C1 segment of cervical spinal cord (tissue), 14 donors: ENCODE measurements at places on chromosomes 6 and 20.

DNA sequence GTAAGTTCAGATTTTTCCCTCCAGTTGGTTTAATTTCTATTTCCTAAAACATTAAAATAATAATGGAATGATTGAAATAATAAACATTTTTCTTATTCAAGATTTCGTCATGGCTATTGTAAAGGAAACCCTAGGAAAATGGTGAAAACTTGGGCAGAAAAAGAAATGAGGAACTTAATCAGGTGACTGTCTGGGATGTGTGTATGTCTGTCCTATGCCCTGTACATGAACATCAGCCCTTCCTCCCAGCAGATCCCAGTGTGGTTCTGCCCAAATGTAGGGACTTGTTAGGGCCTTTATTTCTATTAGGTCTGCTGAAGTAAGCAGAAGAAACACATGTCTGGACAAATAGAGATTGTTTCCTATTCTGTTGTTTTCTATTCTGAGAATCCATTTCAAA lies 13.1 kb downstream of the RIOK1 start:
- no peak for DNase-seq

DNA sequence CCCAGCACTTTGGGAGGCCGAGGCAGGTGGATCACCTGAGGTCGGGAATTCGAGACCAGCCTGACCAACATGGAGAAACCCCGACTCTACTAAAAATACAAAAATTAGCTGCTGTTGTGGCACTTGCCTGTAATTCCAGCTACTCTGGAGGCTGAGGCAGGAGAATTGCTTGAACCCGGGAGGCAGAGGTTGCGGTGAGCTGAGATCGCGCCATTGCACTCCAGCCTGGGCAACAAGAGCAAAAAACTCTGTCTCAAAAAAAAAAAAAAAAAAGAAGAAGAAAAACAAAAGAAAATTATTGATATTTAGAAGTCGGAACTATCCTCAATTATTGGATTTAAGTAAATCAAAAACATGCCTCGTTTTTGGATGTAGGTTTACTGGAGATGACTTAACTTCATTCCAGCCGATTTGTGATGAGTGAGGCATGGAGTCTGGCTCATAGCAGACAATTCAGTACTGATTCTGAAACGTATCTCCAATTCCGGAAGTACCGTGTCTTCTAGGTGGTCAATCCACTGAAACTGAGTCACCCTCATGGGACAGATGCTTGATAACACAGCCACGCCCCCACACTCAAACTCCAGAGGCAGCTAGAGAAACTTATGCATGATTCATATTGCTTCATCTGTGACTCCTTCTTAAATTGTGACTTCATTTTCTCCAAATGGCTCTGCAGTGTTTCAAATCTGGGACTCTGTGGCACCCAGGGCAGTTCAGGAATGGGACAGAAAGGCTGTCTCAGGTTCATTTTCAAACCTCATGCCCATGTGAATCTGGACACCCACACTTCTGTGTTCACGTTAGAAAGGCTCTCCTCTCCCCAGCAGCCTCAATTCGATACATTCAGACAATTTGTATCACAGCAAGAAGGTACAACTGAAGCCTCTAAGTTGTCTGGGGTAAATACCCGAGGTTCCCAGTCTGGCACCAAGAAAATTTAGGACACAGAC lies 110.4 kb upstream of the ARMC2 start:
- no peak for DNase-seq

DNA sequence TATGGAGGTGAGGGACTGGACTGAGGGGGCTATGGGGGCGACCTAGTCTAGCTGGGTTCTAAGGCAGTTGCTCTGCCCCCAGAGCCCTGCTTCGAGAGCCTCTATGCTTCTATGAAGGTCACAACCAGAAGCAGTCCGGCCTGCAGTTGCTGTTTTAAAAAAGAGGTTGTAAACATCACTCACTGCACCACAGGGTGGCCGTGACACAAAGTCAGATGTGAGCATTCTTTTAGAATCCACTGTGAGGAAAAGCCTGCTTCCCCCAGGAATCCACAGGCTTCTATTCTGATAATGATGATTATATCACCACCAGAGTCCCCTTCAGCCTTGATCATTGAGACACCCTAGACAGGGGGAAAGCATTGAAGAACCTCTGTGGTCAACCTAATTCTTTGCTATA lies 229.7 kb upstream of the AGPAT4 start:
- DNase-seq = no peak

DNA sequence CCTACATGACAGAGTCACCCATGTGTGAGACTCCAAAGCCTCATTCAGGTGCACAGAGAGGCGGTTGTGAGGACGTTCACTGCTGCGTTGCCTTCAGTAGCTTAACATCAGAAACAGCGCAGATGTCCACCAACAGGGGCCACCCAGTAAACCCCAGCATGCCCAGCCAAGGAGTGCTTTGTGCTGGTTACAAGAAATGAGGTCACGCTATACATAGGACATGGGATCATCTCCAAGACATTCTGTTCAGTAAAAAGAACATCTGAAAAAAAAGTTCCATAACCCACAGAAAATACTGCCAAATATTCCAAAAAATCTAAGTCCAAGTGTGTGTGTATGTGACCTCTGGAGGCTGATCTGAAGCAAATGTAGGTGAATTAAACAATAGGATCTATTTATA lies 16.0 kb downstream of the SLC52A3 start:
- DNase-seq = no peak

DNA sequence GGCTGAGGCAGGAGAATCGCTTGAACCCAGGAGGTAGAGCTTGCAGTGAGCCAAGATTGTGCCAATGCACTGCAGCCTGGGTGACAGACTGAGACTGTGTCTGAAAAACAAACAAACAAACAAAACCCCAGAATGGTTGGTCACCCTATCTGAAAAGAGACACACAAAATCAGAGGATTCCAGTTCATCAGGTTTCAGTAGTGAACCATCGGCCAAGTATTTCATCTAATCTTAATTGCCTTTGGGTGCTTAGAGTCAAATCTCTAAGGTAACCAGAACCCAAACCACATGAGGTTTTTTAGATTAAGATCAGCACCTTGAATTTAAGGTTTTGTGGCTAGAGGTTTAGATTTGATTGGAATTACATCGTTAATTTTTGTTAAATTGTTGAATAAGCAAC lies 8.3 kb upstream of the ZBTB2 start:
- DNase-seq = no peak

GRCh38 chr6:166490671-166491500 lies 95.6 kb downstream of the RAMACL start:
- DNase-seq = no peak

DNA sequence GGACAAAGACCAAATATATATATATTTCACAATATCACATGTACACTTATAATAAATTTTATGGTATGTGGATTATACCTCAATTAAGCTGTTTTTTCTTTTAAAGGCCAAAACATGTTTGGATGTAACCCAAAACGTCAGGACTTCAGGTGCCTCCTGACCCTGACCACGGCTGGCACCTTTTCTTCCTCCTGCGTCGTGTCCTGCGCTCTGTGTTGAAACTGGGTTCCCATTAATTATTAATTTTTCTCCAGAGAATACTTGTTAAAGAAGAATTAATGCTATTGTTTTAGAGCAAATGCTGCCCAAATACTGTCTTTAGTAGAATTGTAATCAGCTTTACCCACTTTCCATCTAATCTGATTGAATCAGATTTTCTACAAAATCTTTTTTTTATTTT lies 46.7 kb upstream of the VSX1 start:
- no peak for DNase-seq

GRCh38 chr6:138803331-138803730 lies 7.4 kb downstream of the ECT2L start:
- no peak for DNase-seq

GRCh38 chr20:9334866-9335265 lies 179.5 kb upstream of the LAMP5 start:
- no peak for DNase-seq

- no peak for DNase-seq
These were observed 115.4 kb upstream of the BTN3A2 start for GRCh38 chr6:26249707-26249956.

DNA sequence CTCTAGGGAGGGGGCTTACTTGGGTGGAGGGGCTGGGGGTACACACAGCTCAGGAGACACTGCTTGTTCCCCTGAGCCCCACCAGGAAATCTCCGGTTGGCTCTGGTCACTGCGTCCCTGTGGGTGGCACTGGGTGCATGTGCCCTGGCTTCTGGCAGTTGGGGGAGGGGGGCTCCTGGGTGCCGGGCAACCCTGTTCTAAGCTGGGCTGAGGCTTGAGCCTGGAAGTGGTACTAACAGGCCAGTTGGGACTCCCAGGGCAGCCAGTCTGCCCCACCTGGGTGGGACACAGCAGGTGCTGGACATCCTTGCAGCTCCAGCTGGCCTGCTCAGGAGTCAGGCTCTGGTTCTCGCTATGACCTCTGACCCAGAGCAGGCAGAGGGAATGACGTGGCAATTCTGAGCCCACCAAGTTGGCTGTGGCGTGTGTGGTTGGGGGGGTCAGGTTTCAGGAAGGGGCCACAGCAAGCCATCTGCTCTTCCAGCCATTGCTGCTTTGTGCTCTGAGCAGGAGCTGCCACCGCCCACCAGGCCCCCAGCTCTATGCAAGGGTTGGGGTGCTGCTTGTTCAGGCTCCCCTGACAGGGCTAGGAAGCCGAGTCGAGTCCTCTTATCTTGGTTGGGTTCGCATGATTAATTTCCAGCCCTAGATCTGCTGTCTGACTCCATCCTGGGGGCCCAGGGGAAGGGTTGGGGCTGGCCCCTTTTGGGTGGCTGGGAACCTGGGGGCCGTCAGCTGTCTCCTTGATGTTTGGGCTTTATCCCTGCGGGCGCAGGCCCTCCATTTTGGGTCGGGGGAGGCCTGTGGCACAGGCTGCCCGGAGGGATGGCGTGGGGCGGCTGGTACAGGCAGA lies 590 bp downstream of the C20orf204 start:
- no peak for DNase-seq

DNA sequence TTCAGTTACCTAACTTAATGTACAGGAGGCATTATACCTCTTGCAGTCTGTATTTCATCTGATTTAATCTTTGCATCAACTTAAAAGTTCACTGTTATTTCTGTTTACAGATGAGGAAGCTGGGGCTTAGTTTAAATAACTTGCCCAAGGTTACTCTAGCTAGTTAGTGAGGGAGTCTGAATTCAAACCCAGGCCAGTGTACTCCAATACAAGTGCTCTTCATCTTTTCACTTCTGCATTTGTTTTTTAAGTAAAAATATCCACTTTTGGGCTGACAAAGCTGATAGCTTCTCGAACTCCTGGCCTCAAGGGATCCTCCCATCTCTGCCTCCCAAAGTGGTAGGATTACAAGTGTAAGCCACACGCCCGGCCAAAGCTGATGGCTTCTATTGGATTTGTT lies 23.6 kb downstream of the RREB1 start:
- DNase-seq = no peak

DNA sequence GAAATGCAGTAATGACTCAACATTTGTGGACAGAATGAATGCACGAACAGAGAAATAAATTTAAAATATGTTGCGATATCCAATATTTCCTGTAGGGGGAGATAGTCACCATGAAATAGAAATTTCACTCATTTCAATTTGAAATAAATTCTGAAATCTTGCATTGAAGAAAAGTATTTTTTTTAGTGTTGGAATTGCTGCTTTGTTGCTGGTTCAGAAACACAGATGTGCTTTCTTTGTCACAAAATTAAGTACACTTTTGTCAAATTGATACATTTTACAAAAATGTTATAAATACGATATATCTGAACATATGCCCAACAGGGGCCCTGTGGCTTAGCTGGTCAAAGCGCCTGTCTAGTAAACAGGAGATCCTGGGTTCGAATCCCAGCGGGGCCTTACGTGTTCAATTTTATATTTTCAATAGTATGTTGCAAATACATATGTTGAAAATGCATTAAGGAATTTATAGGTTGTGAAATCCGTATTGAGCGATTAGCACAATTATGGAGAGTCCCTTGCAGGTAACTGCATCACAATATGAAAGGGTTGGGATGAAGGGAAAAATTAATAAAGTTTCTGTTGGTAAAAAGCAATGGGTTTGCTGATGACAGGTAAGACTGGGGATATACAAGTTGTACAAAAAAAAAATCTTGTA lies 85.4 kb upstream of the PRSS16 start:
- no peak for DNase-seq

DNA sequence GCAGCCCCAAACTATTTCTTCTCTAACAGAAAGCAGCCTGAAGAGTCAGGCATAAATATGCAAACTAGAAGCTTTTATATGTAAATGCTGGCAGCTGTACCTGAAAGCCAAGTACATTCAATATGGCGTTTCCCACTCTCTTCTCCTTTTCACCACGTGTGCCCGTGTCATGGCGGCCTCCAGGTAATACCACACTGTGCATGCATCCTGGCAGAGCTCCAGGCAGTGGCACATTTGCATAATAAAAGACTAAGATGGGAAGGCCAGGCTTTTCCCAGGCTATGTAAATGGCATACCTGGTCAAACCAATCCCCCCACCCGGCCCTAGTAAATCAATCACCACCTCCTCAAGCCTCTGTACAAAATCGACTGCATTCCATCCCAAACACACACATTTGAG lies 120.6 kb downstream of the MMUT start:
- no peak for DNase-seq

DNA sequence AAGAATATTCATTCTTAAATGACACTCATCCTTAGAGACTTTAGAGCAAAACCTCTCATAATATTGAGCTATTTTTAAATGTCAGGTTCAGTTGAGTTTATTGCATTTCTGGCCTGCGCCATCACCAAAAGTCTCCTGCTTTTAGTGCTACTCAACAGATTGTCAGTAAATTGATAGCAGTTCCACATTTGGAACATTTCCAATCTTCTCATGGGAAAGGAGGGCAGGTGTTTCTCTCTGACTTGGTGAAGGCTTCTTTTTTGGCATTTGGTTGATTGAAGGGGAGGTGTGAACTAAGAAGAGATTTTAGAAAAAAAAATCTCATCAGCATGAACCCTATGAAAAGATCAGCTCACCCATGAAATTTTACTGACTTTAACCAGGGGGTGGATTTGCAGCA lies 125.9 kb upstream of the INSM1 start:
- DNase-seq = no peak

DNA sequence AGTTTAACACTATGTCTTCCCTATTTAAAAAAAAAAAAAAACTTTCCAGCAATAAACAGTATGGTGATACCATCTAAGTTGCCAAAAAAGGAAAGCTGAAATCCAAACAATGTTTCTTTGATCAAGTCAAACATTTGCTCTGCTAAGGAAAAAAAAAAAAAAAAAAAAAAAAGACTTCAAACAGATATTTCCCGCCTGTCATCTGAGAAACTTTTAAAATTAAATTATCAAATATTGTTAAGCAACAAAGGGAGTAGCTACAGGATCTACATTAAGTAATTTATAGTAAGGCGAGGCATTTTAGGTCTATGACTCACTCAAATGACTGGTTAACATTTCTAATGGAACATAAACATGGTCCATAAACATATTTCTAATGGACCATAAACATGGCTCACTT lies 121.2 kb downstream of the DST start:
- no peak for DNase-seq
